ENCODE measurements at places on chromosomes 2 and 18.

DNA sequence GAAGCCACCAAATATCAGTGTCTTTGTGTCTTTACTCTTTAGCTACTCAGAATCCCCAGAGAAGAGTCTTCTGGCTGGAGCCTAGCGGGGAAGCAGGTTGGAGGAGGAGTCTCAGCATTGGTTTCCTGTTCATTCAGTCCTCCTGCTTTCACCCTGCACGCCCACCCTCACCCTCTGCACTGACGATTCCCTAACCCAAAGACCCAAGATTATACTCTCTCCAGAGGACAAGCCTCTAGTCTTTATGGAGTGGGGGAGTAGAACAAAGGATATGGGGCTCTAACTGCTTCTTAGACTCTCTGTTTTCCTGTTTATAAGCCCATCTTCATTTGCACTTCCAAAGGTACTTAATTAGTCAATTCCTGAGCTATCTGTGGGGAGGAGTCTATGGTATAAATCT is 338.8 kb downstream of the AGPS start:
- no peak for DNase-seq

DNA sequence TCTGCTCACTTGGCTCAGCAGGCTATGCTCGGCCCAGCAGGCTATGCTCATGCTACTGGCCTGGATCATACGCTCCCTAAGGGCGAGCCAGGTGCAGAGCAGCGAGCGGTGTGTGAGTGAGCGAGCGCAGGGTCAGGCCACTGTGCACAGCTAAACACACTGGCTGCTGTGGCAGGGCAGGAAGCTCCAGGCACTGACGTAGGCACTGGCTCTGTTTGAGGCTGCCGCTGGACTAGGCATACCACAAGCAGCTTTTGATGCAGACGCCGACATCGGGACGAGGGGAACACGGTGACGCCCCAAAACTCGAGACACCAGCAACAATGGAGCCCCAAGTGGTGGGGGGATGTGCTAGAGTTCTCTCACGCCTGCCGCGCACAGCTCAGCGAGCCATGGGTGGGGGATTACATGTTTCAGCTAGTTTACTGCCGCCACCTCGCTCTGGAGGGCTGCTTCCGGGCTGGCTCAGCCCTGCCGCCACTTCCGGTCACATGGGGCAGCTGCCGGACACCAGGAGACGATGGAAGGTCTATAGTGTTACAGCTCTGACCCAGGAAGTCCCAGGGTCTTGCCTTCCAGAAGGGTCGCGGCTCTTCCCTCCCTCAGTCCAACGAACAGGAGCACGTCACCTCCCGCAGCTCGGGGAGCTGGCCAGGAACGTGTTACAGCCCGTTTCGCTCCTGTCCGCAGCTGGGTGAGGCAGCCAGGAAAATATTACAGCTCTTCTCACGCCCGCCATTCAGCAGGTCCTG is 1176.9 kb upstream of the LRRTM1 start:
- DNase-seq = no peak

GRCh38 chr2:233131936-233132720 is 72.0 kb downstream of the INPP5D start:
- no peak for DNase-seq

DNA sequence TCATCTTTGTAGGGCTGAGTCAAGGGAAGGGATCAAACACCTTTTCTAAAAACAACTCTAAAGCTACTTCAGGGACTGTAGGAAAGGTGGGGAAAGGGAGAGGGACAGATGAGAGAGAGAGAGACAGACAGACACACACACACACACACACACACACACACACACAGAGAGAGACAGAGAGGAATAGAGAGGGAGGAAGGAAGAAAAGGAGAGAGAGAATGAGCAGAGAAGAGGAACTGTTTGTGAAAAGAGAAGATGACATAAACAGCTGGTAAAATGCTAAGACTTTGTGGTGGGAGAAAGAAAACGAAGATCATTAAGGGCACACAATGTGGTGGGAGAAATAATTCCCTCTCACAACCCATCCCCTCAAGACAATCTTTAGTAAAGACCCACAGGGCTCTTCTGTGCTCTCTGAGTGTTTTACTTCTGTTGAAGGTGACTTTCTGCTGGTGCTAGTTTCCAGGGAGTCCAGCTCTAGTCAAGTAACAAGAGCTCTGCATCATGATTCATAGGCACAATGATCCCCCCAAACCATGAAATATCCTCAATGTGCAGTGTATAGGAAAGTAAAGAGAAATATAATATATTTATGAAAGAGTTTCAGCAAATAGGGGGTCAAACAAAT is 77.2 kb upstream of the STK17B start:
- no peak for DNase-seq

DNA sequence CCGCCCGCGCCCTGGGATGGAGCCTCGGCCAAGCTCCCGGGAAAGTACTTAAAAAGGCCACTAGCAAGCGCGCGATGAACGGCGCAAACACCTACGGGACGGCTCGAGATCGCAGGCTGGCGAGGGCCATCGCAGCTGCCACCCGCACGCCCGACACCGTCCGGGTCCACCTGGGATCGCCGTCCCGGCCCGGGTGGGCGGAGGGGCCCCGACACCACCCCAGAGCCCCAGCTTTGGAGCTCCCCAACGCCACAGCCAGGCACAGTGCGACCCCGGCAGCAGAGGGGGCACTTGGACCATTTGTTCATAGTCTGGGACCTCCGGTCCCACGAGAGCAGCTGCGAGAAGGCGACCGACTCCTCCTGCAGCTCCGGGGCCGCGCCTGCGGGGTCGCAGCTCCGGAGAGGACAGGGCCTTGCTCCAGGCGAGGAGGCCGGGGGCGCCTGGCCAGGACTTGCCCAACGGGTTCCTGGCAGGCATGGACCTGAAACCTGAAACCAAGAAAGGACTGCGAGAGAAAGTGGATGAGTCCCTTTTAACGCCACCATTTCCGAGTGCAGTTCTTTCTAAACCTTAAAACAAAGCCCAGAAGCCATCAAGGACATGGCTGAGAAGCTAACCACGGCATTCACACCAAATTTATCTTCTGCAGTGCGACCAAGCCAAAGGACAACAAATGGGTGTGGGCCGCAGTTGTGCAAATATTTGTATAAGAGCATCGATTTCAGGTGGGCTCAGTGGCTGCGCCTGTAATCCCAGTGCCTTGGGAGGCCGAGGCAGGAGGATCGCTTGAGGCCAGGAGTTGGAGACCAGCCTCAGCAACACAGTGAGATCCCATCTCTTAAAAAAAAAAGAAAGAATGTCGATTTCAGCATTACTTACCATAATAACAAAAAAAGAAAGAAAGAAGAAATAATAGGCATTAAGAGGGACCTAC is 54.0 kb upstream of the IMP4 start:
- DNase-seq = no peak

- DNase-seq = no peak
Observed at GRCh38 chr18:55214534-55214933, 255.3 kb upstream of the CCDC68 start.

DNA sequence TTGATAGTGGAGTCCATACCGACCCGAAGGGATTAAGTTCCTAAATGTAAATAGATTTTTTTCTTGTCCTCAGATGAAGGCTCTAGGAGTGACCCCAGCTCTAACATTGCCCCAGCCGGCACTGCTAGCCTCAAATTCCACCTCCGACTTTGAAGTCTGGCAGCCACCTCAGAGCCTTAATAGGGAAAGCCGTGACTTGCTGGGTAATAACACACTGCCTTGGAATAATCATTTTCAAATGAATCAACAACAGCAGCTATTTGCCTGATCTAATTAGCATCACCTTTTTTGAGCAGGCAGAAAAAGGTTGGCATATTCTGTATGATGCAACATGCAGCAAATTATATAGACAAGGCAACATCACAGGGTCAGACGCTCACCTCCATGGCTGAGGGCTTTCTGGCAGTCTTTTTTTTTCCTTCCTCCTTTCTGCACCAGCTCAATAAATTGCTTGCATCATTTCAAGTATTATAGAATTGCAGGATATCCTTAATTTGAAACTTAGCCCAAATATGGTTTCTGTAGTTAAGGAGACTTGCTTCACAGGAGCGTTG is 276.5 kb upstream of the ATP5MC3 start:
- no peak for DNase-seq

DNA sequence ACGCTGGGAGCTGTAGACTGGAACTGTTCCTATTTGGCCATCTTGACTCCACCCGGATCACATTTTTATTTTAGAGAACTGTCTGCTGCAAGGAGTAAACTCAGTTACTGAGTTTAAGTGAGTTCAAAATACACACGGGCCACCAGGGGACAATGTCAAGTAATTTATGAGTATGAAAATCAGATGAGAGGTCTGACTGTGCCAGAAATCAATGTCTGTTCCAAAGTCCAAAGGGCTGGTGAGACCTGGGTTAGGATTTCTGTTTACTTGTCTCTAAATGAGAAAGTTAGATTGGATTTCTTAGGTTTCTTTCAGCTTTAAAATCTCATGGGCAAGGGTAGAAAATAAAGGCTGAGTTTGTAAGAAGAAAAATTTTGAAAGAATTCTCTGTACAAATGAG is 465.8 kb upstream of the MEIS1 start:
- DNase-seq = no peak

DNA sequence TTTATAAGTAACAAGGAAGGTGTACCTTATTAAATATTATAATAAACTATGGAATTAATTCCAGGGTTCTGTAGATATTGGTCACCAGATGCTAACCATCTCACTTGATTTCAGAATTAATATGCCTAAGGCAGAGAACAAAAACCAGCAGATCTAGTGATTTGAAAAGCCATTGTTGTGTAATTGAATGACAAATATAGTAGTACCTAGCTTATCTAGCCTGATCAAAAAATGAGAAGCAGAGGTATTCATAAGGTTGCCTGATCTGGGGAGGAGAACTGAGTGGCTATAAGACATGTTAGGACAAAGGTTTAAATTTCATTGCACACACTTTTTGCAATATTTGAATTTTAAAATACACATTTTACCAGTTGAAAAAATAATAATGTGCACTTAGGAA is 132.0 kb upstream of the UBE2E3 start:
- no peak for DNase-seq

DNA sequence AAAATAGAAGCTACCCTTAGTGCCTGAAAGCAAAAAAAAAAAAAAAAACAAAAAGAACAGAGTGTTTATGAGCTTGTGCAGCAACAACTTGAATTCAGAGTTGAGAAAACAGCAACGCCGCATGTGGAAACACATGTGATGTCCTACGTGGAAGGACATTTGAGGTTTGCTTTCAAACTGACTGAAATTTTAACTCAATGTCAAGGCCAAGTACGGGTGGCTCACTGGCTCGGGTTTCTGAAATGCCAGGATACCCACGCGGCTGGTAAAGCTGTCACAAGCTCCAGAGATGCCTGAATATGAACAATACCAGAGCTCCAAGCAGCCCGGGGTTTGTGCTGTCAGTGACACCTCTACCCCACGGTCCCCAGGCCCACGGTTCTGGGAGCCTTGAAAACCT is 72.2 kb upstream of the THOC1 start:
- no peak for DNase-seq

GRCh38 chr18:58239879-58240278 is 195.9 kb downstream of the NEDD4L start:
- DNase-seq = no peak

- no peak for DNase-seq
Observed at GRCh38 chr2:26193578-26194231, 20.8 kb downstream of the GAREM2 start.

- no peak for DNase-seq
Observed at GRCh38 chr2:70991742-70992141, 2.9 kb downstream of the TEX261 start.

Data from GM13976 (cell line).